Epithelial cell of prostate (primary cell): ENCODE measurements at places on chromosomes 7 and 10.
A peak's percentile ranks its signal among the peaks of the same experiment; 100 is the strongest.

DNA sequence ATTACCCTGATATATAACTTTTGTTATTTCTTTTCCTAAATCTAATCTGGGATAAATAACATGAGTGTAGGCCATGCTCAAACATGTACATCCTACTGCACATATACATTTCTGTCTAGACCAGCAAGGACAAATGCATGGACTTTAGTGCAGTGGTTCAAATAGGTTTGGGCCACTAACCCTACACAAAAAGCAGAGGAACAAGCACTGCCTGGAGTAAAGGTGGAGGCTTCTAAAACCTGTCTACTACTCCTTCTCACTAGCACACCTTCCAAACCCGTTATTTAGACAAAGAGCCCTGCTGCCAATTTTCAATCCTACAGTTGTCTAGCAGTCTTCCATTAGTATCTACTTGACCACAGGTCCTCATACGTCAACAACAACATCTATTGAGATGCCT is 34.8 kb downstream of the SGCE start:
- DNase-seq, result no peak

DNA sequence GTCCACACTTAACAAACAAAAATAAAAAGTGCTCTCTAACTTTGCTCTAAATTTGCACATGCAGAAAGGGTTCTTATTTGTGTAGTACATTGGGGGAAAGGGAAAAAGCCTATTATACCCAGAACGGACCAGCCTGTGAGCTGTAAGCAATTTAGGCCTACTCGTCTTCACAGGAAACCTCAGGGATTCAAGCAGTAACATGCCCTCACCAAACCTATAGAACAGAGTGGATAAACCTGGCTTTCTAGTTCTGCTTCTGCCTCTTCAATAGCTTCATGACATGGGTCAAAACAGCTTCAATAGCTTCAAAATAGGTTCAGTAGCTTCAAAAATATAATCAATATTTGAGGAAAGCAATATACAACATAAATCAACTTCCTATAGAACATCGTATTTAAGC is 163.7 kb downstream of the ARL4A start:
- DNase-seq, result peak; percentile 51

DNA sequence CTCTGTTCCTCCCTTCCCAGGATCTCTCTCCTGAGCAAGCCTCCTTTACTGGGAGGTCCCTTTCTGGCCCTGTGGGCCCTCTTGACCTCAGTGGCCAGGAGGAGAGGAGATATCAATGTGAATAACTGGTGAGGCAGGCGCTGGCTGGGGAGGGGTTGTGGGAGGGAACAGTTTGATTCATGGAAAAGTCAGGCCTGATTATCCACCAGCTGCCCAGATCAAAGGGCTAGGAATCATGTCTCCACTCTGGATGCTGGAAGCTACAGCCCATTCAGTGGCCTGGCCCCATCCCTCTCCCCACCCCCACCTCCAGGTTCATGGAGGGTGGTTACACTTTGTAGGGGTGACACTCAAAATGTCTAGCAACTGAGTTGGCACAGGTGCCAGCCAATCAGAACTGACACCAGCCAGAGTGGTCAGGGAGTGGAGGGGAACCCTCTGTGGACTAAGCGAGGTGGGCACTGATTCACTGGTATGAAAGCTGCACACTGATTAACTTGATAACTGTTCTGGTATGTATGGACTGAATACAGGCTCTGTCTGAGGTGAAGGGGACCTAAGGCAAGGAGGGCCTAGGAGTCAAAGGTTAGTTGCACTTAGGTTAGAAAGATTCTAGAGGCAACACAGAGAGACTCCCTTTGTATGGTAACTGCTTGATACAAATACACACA is 4.8 kb downstream of the PRRT4 start:
- no peak for DNase-seq

- DNase-seq, result no peak
Measured at GRCh38 chr10:25631471-25631870, 302.6 kb upstream of the MYO3A start.

- DNase-seq, result no peak
Measured at GRCh38 chr10:317271-317769, 182.1 kb downstream of the ZMYND11 start.

DNA sequence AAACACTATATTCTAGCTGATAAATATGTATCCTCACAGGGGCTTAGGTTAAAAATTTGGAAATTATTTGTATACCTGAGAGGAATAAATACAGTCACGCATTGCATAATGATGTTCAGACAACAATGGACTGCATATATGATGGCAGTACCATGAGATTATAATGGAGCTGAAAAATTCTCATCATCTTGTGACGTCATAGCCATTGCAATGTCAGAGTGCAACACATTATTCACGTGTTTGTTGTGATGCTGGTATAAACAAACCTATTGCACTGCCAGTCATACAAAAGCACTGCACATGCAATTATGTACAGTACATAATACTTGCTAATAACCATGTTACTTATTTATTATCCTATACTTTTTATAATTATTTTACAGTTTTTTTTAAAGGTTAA is 31.4 kb downstream of the STEAP1B start:
- DNase-seq, result no peak

DNA sequence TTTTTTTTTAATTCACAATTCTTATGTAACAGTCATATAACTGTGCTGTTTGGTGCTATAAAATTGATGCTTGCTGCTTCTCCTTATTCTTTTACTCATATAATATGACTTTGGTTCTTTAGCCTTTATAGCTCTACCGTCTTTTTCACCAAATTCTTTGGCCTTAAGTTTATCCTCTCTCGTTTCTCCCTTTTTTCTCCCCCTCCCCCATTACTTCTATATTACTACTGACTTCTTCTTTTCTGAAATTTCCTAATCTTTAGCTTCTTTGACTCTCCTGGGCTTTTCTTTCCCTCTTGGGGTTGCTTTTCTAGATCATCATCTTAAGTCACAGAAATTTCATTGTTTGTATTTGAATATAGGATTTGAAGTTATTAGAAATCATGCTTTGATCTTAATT is 3.8 kb downstream of the BCCIP start:
- DNase-seq, result no peak

GRCh38 chr7:102872460-102872859 is 40.3 kb upstream of the LRRC17 start:
- DNase-seq, result no peak
